ENCODE measurements at places on chromosomes 3 and 15.

- no peak for DNase-seq
Measured at GRCh38 chr15:76173317-76173834, 113.6 kb downstream of the TMEM266 start.

GRCh38 chr3:145716519-145716918 is 444.5 kb downstream of the PLOD2 start:
- no peak for DNase-seq

- DNase-seq, result no peak
Measured at GRCh38 chr3:39448506-39449233, 18.8 kb upstream of the MOBP start.

DNA sequence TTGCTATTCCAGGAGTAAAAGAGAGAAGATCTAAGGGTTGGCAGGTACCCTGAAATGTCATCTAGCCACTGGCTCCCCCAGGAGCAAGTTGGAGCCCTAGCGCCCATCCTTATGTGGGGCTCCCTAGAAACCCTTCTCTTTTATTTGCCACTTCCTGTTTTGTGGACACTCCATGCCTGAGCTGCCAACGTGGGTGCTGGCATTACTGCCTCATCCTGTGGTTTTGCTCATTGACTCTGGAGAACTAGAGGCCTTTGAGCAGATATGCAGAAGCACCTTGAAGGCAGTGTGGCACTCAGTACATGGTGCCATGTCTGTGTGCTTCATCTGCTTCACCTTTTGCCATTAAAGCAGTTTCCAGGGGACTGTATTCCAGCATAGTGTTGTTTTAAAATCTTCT is 8.1 kb downstream of the EDEM1 start:
- no peak for DNase-seq

DNA sequence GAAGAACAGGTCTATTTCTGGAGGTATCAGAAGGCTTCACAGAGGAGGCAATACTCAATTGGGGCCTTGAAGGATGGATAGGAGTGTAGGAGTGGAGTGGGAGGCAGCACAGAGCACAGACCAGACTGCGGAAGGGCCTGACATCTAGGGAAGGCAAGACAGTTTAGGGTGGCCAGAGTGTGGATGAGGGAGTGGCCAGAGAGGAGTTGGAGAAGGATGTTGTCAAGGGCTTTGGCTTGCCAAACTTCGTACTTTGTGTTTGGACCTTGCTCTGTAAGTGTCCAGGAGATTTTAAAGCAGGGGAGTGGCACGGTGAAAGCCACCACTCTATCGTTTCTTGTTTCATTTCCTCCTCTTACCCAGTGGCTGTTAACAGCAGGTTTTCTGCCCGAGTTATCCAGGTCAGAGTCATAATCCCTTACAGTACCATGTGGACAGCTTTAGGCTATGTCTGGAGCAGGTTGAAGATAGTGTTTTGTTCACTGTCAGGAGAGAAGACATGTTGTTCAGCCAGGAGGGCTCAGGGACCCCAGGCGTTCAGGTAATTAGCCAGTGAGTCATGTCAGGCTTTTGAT is 12.3 kb downstream of the SMAD3 start:
- DNase-seq, result no peak

DNA sequence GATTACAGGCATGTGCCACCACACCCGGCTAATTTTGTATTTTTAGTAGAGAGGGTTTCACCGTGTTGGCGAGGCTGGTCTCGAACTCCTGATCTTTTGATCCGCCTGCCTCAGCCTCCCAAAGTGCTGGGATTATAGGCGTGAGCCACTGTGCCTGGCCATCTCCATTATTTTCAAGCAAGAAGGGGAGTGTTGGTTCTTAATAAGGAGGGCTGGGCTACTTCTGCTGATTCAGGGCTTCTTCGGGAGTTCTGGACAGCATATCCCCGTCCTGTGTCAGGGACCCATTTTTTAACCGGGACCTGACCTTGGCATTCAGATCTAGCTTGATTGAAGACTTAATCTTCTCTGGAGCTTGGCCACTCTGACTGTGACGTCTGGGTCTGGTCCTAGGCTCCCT is 74.1 kb upstream of the SYN2 start:
- DNase-seq, result no peak

DNA sequence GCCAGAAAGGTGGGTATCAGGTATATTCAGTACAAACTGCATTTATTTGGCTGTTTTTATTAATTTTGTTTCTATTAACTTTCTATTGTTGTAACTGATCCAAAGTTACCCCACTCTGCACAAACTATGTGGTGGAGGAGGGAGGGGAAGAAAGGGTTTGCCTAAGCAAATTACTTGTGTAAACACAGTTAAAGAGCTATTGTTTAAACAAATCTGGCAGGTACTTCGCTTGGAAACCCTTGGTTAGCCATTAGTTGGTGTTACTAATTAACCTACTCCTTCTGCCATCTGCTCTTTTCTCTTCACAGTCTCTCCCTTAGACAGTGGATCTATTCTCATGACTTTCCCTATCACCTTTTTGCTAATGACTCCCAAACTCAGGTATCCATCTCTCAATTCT is 328.4 kb upstream of the NECTIN3 start:
- DNase-seq, result no peak
